ENCODE measurements at places on chromosomes 2 and 18.

DNA sequence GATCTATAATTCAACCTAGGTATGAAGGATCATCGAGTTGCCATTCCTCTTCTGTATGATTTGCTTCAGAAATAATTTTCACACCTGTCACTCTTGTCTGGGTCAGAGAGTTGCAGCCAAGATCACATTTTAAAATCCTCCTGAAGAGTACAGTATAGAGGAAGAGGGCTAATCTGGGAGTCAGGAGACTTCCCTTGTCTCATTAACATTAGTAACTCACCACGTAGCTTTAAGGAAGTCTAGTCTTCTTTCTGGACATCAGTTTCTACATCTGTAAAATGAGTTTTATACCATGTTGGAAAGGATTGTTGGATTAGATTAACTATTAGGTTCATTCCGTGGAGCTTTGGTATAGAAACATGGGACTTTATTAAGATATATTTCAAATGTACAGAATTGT lies 109.4 kb downstream of the TDRD15 start:
- DNase-seq, result no peak

DNA sequence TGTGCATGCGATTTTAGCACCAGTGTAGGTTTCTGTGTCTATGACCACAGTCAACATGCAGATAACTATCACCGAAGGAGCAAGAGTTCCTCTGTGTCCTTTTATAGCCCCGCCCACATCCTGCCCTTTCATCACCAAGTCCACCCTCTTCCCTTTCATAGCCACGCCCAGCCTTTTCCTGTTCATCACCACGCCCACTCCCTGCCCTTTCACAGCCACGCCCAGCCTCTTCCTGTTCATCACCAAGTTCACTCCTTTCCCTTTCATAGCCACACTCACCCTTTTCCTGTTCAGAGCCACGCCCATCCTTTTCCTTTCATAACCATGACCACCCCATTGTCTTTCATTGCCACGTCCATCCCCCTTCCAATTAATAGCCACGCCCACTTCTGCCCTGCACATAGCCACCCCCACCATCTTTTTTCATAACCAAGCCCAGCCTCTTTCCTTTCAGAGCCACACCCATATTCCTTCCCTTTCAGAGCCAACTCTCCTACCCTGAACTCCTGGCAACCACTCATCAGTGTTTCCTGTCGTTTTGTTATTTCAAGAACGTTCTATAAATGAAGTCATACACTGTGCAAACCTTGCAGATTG lies 273.9 kb downstream of the MYT1L start:
- DNase-seq, result no peak

DNA sequence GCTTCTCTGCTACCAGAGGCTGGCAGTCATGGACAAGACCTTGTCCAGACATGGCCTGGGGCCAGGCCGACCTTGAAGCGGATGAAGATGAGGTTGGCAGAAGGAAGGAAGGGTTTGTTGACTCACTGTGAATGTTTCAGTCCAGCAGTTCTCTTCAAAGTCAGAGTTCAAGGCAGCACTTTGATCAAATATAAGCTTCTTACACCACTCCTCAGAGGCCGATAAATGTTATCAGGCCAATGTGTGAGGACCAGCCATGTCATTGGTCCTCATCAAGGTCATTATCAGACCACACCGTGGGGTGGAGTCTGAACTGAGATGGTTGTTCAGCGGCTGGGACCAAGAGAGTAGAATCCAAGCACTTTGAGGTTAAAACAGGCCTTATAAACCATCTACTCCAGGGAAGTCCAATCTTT lies 35.5 kb downstream of the QPCT start:
- DNase-seq, result no peak

DNA sequence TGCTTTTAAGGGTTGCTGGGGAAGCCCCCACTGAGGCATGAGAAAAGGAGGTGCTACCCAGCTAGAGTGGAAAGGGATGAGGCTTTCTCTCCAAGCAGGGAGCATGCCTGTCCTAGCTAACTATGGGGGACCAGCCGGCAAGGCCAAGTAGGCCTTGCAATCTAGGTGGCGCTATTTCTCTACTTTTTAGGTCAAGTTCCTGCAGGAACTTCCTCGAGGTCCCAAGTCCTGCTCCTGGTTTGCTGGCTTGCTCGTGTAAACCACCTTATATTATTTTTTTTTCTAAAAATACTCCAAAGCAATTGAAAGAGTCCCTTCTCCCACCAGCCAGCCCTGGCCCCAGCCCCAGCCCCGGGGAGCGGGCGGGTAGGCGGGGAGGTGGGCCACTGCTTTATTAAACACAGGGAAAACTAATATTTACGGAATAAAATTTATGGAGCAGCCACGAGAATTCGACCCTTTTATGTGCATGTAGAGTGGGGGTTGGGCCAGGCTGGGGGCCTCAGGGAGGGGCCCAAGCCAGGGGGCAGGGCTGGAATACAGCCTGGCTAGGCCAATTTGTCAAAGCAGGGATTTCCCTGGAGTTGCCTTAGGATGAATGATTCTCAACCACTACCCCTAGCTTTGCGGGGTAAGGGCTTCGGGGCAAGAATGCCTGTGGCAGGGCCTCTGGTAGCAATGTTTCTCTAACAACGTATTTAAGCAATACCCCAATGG lies 12.8 kb upstream of the IHH start:
- no peak for DNase-seq

- DNase-seq, result no peak
Observed at GRCh38 chr2:3091696-3092095, 285.9 kb downstream of the EIPR1 start.

GRCh38 chr18:51350081-51350480 lies 152.6 kb upstream of the MEX3C start:
- no peak for DNase-seq

DNA sequence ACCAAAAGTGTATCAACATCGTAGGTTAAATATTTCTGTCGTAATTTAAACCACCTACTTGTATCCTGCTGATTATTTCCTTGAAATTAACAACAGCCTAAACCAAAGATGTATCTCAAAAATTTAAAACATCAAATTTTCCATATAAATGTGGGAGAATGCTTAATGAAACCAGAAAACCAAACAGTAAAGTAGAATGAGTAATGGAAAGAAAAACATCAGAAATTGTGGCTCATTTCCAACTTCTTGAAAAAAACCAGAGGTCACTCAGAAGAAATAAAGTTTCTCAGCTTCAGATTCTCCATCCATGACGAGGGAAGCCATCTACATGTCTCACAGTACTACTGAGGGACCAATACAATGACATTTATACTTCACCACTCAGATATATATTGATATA lies 296.5 kb downstream of the NOL4 start:
- no peak for DNase-seq

DNA sequence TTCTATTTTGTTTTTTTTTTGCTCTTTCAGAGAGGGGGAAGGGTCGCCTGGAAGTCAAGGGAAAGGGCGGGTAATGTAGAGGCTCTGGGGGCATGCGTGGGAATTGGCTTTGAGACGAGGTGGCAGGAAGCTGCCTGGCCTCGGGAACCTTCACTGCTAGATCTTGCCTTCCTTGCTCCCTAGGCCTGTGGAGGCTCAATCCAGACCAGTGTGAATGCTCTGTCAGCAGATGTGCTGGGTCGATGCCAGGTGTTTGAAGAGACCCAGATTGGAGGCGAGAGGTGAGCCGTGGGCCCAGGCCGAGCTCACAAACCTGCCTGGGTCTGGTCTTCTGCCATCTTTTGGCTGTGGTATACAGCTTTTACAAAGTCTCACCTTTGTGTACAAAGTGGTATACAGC lies 15.5 kb downstream of the CCT7 start:
- no peak for DNase-seq

DNA sequence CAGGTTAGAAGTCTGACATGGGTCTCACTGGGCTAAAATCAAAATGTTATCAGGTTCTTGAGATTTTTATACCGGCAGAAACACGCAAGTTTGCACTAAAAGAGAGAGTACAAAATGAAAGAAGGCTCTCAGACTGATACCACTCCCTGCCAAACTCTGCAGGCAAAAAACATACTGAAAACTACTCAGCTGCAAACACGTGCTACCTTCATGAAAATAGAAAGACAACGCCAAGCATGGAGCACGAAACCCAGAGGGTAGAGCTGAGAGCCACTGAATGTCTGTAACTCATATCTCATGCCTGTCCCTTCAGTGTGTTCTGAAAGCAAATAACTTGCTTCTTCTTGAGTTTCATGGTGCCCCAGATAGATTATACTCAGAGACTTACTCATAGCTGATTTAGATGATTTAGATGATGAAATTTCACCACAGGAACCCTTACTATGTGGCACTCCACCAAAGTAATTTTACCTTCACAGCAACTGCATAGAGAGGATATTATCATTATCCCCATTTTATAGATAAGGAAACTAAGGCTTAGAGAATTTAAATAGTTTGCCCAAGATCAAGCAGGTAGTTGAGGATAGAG lies 313.0 kb upstream of the SLC39A10 start:
- no peak for DNase-seq

- no peak for DNase-seq
Observed at GRCh38 chr2:196067088-196067382, 1.6 kb downstream of the DNAH7 start.
